Activated naive CD8-positive, alpha-beta T cell treated with anti-CD3 and anti-CD28 coated beads for 36 hours (primary cell): ENCODE measurements at places on chromosomes 6 and 20. TPM values are rescaled to one million over a fixed set of nuclear protein-coding genes. Genes with fewer than 3 reads are reported as not detected.
A peak's percentile ranks its signal among the peaks of the same experiment; 100 is the strongest.

The POPDC3 gene
- total RNA-seq: not detected

GRCh38 chr6:1228754-1229191 lies 83.1 kb upstream of the FOXQ1 start:
- H3K27me3 ChIP-seq: peaks cover 20% of the 10 kb centered on the region
- no peak overlapping the region for H3K4me3 ChIP-seq
- H3K27ac ChIP-seq: no peak overlapping the region
- H3K36me3 ChIP-seq: no peaks in the 10 kb centered on the region
- no peaks in the 10 kb centered on the region for H3K4me1 ChIP-seq

GRCh38 chr20:56202493-56203077 lies 45.9 kb upstream of the MC3R start:
- no peak for DNase-seq
- peaks cover 4% of the 10 kb centered on the region for H3K27me3 ChIP-seq
- no peaks in the 10 kb centered on the region for H3K4me1 ChIP-seq
- H3K27ac ChIP-seq: no peak overlapping the region

DNA sequence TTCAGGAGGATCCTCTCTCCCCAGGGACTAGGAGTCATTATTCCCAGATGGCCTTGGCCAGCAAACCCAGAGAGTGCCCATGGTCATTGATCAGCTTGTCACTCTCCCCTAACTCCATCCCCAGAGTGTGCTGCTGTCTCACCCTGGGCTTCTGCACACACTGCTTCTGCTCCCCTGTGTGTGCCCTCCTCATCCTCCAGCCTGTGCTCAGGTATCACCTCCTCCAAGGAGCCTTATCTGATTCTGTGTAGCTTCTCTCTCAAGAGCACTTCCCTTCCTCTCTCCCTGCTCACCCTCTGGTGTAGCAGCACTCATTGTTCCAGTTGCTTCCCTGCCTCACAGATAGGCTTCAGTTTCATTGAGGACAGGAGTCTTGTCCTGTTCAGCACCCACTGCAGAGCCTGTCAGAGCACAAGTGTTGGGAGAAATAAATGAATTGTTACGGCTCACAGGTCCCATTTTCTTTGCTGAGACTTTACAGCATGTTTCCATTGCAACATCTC lies 102.4 kb downstream of the JAG1 start:
- peak overlapping the region; percentile 19 for H3K27ac ChIP-seq
- DNase-seq: no peak
- H3K4me1 ChIP-seq: peaks cover 11% of the 10 kb centered on the region
- H3K4me3 ChIP-seq: no peak overlapping the region

DNA sequence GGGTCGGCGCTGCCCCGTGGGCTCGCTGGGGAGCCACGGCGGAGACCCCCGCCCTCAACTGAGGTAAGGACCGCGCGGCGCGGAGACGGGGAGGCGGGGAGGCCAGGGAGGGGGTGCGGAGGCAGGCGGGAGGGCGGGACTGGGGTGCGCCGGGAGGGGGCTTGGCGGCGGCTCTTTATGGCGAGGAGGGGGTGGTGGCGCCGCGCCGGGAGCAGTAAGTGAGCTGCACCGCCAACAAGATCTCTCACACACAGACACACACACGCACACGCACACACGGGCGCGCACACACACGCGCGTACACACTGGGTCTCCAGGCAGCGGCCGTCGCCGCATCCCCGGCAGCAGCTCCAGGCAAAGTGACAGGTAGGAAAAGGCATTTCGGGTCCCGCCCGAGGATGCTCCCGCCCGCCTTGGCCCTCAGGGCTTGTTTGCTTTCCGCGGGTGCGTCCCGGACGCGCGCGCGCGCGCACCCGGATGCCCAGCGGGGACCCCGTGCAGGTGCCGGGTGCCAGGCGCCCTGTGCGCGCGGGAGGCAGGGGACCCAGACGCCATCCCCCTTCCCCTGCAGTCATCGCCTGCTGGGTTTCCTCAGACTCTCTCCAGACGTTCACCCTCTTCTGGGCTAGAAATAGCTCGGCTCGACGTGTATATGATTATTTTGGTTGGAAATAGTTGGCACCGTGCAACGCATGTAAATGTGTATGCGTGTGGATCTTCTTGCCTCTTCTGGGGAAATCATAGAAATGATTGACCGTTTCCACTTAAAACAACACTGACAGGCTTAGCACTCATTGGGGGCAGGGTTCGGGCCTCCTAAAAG lies at the start of gene PLCB4:
TSS of gene PLCB4 (plus strand) at position 247 of the 823 bp plus-strand sequence. CDS start 238,728 bp downstream, outside the sequence.
- H3K27me3 ChIP-seq: peaks cover 40% of the 10 kb centered on the region
- H3K27ac ChIP-seq: no peak within 1 kb of the TSS
- DNase-seq: no peak
- no peaks in the 10 kb centered on the region for H3K36me3 ChIP-seq
- no peaks in the 10 kb centered on the region for H3K4me1 ChIP-seq
- H3K4me3 ChIP-seq: peak within 1 kb of the TSS; percentile 49

GRCh38 chr20:2955257-2955970 lies 82.1 kb downstream of the PTPRA start:
- peak overlapping the region; percentile 0 for H3K27ac ChIP-seq
- peaks cover 21% of the 10 kb centered on the region for H3K4me1 ChIP-seq
- no peaks in the 10 kb centered on the region for H3K27me3 ChIP-seq
- peaks cover 34% of the 10 kb centered on the region for H3K36me3 ChIP-seq
- H3K4me3 ChIP-seq: no peak overlapping the region

The HFE gene
- 0.76 TPM for total RNA-seq

- no peak for DNase-seq
- H3K36me3 ChIP-seq: no peaks in the 10 kb centered on the region
- peaks cover 28% of the 10 kb centered on the region for H3K27me3 ChIP-seq
Observed at GRCh38 chr6:52049252-52050050, 38.0 kb downstream of the PKHD1 start.
